ENCODE measurements at places on chromosomes 1 and 21. TPM values are rescaled to one million over a fixed set of nuclear protein-coding genes. Genes with fewer than 3 reads are reported as not detected.

The AUNIP gene
- polyA plus RNA-seq: 0.15 TPM

The FCRL1 gene
- 461 TPM for polyA plus RNA-seq

The SPRR4 gene
- not detected for polyA plus RNA-seq

The CPT2 gene
- 30.3 TPM for polyA plus RNA-seq

The LCE2C gene
- not detected for polyA plus RNA-seq

The LCE6A gene
- not detected for polyA plus RNA-seq

The SPRR2D gene
- not detected for polyA plus RNA-seq

The PLPP3 gene
- polyA plus RNA-seq: 2.6 TPM
